Activated T-cell treated with anti-CD3 and anti-CD28 coated beads, Interleukin-2, amount 50 U/mL, for 72 hours (primary cell): ENCODE measurements at places on chromosomes 5 and 9.

DNA sequence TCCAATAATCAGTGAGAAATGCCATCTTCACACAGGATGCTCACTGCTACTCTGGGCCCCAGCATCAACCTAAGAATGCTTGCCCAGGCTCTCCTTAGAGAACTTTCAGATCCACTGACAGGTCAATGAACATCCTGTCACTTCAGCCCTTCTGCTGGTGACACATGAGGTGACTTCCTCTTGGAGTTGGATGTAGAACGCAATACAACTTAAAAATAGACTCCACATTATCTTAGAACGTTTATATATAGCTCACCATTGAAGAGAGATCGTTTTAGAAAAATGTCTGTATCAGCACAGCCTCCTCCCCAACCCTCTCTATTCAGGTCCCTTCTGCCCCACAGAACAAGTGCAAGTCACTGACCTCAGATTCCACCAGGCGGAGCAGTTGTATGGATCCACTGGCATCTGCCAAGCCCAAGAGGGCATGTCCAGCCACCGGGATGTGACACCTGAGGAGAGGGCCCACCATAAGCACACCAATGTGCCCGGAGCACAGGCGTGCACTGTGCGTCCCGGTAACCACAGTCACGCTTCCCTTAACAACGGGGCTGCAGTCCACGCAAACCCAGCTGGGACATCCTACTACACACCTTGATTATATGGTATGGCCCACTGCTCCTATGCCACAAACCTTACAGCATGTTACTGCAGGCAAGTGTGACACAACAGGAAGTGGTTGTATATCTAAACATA lies 2.9 kb downstream of the DPH7 start:
- DNase-seq, result no peak

- no peak for DNase-seq
Observed at GRCh38 chr5:139265001-139265400, 28.5 kb upstream of the MATR3 start.

DNA sequence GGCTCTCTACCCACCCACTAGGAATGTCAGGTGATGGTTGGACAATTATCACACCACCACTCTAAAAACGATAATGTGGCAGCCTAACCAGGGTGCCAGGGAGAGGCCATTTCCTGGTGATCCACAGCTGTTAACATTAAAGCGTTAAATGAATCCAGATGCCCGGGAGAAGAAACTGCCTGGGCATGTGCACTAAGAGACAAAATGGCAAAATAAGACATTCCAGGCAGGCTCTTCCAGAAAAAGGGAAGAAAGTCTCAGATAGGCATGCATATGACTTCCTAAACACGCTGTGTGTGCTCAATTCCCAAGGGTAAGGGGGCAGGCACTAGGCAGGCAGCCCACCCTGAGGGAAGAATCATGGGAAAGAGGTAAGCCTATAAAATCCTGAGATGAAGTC lies 4.6 kb upstream of the TXN start:
- no peak for DNase-seq

GRCh38 chr5:10600626-10601245 lies 36.9 kb downstream of the ANKRD33B start:
- DNase-seq, result peak; percentile 24

GRCh38 chr5:67746103-67746502 lies 469.5 kb upstream of the PIK3R1 start:
- no peak for DNase-seq

DNA sequence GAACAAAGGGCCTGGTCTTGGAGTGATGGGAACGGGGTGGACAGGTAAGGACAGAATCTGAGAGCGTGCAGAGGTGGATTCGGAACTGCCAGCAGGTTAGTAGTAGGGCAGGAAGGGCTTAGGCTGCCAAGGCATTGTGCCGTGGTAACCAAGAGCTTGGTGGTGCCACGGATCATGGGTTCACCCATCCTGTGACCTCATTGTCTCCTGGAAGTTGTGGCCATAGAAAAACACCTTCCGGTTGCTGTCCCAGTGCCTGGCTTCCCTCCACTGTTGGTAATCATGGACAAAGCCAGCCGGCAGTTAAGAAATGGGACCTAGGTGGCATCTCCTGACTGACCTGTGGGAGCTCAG lies 42.5 kb upstream of the CFAP157 start:
- DNase-seq, result no peak

DNA sequence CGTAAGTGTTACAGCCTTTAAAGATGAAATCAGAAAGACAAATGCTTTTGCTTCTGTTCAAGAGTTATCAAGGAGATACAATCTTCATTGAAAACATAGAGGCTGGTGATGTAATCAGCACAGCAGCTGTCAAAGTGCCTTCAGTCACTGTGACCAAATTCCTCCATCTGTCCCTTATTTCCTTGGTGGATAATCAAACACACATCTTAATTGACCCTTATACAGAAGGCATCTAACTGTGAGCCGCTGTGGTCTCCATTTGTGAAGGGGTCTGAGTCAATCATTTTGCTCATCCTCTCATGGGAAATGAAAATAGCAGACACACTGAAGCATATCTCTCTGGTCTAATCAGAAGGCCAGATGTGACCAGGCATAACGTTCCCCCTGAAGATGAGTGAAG lies 130.1 kb upstream of the TLR4 start:
- DNase-seq, result no peak

GRCh38 chr9:133726401-133727276 lies 11.5 kb downstream of the SARDH start:
- peak; percentile 55 for DNase-seq

DNA sequence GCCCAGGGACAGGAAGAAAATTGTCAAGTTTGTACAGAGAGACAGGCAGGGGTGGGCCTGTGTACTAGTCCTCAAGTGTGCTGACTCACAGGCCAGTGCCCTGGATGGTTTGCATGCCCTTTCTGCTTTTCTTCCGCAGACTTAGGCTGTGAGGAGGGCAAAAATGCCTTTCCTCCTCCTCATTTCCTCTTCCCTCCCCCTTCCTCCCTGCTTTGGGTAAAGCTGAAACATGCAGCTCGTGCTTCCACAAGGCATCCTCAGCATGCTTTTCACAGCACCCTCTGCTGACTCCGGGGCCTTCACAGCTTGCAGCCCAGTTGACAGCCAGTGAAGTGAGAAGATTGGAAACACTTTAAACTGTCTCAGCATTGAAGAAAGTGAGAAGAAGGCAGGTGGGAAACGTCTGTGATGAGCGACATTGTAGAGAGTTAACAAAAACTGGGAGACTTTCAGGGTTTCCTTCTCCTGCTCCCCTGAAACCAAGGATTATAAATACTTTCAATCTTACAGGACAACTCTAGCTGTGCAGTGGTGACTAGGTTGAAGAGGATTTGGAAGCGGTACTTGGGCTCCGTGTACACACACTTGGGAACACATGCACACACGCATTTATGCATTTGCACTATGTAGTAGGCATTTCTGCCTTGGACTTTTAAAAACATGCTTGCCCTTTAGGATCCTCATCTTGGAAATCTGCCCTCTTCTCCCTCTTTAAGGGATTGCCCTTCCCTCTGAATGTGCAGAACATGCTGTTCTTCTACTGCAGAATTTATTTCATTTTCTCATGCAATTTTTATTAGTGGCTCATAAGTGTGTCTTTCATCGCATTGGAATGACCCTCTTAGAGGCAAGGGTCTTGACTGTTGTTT lies 138.8 kb downstream of the GRIA1 start:
- no peak for DNase-seq

GRCh38 chr9:89418882-89419640 lies 78.9 kb downstream of the SEMA4D start:
- peak; percentile 82 for DNase-seq

DNA sequence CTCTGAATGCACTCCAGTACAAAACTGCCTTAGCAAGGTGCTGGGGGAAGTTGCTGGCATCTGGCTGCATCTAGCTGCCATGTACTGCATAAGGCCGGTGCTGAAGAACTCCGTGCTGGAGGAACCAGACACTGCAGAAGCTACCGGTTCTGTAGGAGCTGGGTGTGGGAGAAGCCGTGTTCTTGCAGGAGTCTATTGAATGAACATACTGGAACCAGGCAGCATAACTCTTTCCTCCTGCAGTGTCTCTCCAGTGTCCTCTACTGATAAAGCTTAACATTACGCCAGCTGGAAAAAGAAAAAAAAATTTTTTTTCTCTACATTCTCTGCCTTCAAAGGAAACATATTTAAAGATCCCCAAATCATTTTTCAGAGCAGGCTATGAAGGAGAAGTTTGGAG lies 38.5 kb downstream of the VPS13A start:
- DNase-seq, result no peak

- no peak for DNase-seq
Observed at GRCh38 chr9:104090578-104090977, 3.5 kb upstream of the SMC2 start.

DNA sequence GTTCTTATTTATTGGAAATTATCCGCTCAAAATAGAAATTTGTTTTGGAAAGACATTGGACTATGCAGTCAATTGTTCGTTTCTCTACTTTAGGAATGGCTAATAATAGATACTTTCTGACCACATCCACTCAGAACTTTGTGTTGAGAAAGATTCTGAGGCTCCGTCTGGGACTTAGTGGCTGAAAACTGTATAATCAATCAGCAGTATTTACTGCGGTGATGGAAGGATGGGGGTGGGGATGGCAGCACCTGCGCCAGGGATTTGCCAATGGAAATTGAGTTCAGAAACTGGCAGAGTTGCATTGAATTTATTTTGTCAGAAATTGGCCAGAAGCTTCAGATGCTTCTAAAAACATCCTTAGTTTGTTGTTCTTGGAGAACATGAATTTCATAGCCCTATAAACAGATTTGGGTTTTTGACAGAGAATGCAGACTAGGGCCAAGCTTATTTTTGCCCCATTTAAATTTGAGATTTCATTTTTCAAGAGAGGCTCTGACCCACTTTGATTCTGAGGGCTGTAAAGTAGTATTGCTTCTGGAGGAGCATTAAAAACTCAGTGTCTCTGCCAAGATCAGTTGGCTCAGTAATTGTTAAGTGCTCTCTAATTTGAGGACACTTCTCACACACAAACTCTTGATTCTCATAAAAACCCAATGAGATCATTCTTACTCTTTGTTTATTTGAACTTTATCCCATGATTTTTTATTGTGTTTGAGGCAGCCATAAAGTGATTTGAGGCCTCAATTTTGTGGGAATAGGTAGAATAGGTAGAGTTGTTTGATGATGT lies 215.1 kb downstream of the CD180 start:
- DNase-seq, result no peak

DNA sequence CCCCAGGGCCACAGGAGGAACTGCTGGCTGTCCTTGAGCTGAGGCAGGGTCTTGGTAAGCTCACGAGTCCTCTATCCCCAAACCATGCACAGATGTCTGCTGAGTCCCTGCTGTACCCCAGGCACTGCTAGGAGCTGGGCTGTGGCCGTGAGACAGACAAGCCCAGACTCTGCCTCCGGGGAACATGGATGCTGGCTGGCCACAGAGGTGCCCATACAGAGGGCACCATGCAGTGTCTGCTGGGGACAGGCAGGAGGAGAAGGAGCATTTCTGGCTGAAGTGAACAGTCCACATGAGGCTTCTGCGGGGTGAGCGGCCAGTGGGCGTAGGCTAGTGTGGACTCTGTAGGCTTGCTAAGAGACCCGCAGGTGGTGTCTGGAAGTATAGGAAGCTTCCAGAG lies 4.8 kb upstream of the SEC16A start:
- DNase-seq, result no peak

- no peak for DNase-seq
Observed at GRCh38 chr9:90795871-90796317, 5.7 kb upstream of the SYK start.

- no peak for DNase-seq
Observed at GRCh38 chr9:19173598-19174125, 46.4 kb upstream of the PLIN2 start.
